ENCODE measurements at places on chromosomes 6 and 20.

GRCh38 chr6:35489995-35490791 lies 6.7 kb downstream of the TEAD3 start:
- no peak for DNase-seq

- DNase-seq: no peak
These were observed 225.9 kb downstream of the SMOC2 start for GRCh38 chr6:168666699-168667427.

DNA sequence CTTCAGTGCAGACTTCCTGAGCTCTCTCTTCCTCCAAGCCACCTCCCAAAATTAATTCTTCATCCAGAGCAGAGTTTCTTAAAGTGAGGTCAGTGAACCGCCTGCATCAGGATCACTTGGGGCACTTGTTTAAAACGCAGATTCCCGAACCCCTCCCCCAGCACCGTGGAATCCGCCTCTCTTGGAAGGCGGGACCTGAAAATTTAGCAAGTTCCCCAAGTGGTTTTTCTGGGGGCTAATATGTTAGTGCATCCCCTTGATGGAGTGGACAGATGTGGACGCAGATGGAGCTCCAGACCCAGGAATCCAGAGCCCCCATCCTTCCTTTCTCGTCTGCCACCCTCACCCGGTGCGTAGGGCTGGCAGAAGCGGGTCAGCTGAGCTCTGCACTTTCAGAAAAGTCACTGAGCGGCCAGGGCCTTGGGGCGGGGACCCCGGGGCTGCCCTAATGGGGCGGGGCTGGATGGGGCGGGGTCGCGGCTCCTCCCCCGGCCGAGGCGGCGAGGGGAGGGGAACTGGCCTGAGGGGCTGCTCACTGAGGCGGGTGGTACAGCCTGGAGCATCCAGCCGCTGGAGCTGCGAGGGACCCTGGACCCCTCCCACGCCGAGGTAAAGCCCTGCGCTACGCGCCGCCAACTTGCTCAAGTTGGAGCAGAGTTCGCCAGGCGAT lies at the start of the genes DEFB124 and REM1:
Gene DEFB124, minus strand, starts transcription at position 370 of the 670 bp plus-strand sequence. CDS start 2,114 bp downstream, outside the sequence.
Gene REM1, plus strand, starts transcription at position 531 of the 670 bp plus-strand sequence. CDS start 1,158 bp downstream, outside the sequence.
- no peak for DNase-seq

DNA sequence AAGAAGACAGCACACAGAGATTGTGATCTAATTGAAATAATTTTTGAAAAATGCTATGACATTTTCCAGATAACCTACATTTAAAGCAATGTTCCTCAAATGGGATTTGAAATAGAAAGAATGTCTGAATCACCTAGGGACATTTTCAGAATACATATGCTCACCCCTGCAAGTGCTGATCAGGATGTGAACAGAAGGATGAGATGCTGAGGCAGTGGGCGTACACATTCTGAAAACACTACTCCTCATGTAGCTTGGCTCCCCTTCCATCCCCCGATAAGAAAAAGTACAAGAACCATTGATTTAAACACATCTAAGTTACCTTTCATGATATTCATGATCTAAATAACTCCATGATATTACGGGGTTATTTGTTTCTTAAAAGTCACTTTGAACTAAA lies 29.9 kb upstream of the HINT3 start:
- DNase-seq: no peak

GRCh38 chr20:25491446-25492038 lies 84.1 kb downstream of the GINS1 start:
- DNase-seq: no peak

- DNase-seq: no peak
These were observed 430.4 kb downstream of the GJA1 start for GRCh38 chr6:121865811-121866210.

DNA sequence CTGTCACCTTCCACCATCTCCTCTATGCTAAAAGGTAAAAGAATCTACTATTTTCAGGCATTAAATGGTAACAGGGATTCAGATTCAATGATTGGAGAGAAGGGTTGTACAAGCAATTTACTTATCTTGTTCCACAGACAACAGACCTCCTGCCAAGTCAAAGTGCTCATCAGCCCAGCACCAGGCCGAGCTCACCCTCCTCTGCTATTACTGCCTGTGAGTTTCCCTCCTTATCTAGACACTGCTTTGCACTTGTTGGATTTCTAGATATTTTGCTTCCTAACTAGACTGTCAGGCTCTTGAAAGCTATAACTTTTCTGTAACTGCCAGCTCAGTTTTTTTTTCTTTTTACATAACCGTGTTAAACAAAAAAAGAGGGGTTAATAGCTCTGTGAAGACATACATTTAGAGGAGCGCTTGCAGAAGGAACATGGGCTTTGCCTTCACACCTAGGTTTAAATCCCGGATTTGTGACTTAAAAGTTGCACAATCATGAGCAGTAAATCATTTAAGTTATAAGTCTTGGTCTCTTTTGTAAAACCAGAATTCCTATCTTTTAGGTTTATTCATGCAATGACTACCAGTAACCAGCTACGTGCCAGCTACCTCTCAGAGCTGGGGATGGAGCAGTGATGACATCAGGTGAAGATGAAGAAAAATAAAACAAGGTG lies 1.1 kb upstream of the FAM162B start:
- no peak for DNase-seq

DNA sequence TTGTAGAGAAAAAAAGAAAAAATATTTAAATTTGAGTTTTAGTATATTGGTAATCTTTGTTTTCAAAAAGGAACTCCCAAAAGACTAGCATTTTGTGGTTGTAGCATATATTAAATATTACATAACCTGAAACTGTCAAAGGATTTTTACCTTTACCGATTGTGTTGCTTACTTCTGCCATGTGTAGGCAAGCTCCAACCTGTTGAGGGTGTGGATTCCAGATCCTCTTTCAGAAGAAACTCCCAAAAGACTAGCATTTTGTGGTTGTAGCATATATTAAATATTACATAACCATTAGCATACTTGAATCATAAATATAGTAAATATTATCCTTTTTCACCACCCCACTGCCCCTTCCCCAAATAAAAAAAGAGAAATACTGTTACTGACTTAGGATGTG lies 3.2 kb downstream of the DSE start:
- DNase-seq: no peak
